Activated B cell treated with CpG ODN at 0.5 μM for 24 hours (primary cell): ENCODE measurements at places on chromosomes 1 and 21. TPM values are rescaled to one million over a fixed set of nuclear protein-coding genes. Genes with fewer than 3 reads are reported as not detected.

DNA sequence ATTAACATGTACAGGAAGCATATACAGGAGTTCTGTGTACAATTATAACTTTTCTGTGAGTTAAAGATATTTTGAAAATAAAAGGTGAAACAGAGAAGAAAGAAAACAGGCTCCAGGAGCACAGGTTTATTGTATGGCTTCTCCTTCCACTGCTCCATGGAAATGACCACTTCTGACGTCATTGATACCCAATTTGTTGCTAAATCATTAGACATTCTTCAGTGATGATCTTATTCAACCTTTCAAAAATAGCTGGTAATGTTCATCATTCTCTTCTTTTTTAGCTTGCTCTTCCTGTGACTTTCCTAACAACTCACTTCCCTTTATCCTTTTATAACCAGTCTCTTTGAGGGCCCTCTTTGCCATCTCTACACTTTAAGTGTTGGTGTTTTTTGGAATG lies 77.8 kb downstream of the KCNK2 start:
- no peak for DNase-seq

DNA sequence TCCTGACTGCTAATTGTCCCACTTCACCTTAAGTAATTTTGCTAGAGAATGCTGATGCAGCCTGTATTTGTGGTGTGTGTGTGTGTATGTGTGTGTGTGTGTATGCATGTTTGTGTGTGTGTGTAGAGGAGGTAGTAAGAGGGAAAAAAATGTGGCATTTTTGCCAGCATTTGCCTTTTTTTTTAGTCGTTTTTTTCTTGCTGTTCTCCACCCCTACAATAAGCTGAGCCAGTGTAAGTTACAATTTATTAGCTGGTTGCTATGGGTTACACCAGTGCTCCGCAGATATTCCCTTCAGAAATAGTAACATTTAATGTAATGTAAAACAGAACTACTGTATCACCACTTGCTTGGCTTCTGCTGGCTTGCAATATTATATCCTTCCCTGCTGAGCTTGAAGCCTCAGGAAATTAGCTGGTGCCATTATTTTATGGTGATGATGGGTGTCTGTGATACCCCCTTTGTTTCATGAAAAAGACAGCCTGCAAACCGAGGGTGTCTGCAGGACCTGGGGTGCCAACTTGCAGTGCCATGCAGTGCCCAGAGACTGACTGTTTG lies 23.4 kb upstream of the IGSF3 start:
- DNase-seq: no peak

Gene LEPR
- total RNA-seq: 0.51 and 1.00 TPM in 2 replicates

Gene PDC
- not detected in 2 replicates for total RNA-seq

- DNase-seq: no peak
Measured at GRCh38 chr21:45470087-45470515, 65.1 kb downstream of the COL18A1 start.

Gene LINGO4
- not detected in 2 replicates for total RNA-seq

DNA sequence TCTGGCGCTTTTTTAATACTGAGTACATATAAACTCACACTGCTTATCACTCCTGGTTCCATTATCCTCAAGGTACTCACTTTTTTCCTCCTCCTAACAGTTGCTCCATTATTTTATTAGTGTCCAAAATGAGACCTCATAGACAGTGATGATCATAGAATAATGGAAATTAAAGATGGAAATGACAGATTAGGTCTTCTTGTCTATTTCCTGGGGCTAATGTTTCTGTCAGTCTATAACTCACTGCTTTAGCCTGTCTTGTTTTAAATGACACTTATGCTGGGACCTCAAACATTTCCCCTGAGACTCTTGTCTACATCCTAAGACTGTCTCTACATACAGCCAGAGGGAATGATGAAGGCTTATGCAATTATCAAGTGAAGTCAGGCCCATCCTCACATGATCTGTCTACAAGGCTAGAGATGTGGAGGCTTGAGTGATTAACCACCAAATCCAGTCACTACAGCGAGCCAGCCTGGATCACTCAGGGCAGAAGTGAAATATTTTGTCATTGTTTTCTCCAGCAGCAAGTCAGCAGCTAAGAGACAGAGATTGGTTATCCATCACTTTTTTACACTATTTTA lies 152.1 kb downstream of the ASTN1 start:
- DNase-seq: no peak

- DNase-seq: no peak
Measured at GRCh38 chr21:14736672-14737071, 190.6 kb upstream of the SAMSN1 start.

DNA sequence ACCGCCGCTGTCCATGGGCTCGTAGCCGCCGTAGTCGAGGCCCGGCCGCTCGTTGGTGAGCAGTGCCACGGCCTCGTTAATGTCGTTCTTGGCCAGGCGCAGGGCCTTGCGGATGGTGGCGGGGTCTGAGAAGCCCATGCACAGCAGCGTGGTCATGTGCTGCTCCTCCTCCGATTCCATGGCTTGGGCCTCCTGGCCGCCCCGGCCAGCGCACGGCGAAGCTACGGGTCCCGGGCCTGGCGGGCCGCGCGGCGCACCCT lies 300 bp downstream of the USP24 start:
- no peak for DNase-seq

GRCh38 chr1:213953806-213954205 lies 34.0 kb upstream of the PROX1 start:
- DNase-seq: no peak

Gene KIF14
- 0.27 and 0.38 TPM in 2 replicates for total RNA-seq

Gene CLCA2
- not detected in 2 replicates for total RNA-seq

DNA sequence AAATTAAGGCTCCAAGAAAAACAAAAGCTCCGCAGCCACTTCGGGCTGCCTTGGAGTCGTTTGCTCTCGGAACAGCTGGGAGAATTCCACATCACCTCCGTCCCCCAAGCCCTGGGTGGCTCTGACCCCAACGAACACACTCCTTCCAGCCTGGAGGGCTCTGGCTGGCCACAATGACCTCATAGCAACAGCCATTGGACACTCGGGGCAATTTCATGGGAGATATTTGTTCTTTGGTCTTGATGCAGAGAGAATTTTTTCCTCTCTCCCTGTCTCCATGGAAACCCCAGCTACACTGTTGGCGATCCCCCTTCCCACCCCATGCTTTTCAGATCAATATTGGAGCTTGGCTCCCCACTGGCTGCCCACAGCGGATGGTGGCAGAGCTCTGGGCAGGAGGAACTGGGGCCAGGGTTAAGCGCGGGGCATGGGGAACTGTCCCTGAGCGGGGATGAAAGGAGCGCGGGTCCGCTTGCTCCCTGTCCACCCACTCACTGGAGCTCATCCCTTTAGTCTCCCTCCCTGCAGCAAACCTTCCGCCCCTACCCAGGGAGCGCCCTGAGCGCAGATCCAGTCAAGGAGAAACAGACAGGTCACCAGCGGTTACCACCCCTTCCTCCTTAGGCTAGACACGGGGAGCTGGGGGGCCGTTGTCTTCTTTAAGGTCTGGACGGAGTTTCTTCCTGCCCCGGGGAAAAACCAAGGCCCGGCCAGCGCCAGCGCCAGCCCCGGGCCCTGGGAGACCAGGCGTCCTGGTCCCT lies 1.2 kb downstream of the WNT4 start:
- no peak for DNase-seq
